ENCODE measurements at places on chromosomes 3 and 15.

DNA sequence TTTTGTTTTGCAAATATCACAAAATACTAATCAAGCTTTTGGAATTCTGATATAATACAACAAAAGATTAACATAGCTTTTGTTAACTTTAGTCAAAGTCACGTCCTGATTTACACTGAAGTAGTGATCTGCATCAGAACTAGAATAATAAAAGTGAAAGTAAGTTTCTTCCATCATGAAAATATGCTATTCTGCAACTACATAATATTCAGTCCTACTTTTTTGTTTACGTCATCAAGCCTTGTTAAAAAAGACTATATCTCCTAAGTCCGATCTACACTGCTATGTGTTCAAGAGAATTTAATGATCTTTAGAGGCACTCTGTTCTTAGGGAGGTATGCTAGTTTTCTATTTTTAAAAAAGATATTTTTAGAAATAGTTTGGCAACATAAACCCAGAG is 330.1 kb downstream of the ARPP21 start:
- no peak for DNase-seq

- peak; percentile 8 for DNase-seq
These were observed 55.8 kb downstream of the ST8SIA2 start for GRCh38 chr15:92449476-92449875.

DNA sequence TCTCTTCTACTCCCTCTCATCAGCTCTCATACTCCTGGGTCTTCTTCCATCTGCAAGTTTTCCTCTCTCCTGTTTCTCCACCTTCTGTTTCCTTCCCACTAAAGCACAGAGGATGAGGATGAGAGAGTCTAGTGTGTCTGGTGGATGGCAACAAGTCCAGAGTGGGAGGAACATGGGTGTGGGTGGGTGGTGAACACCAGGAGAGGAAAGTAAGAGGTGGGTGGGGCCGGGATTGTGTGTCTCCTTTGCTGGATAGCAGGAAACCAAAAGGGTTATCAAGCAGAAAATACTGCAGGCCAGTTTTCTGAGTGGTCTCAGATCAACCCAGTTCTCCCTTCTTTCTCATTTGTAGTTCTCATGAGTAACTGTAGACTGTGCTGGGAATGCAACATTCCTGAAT is 52.9 kb upstream of the EPHB1 start:
- no peak for DNase-seq

DNA sequence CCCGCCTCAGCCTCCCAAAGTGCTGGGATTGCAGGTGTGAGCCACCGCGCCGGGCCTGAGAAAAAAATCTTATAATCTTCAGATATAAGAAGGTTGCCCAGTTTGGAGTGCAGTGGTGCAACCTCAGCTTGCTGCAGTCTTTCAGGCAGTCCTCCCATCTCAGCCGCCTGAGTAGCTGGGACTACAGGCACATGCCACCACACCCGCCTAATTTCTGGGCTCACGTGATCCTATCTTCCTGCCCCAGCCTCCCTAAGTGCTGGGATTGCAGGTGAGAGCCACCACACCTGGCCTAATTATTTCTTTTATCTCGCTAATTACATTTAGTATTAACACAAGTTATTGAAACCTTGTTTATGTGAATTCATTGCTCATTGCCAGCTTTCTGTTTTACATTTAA is 13.5 kb downstream of the PAK2 start:
- no peak for DNase-seq

DNA sequence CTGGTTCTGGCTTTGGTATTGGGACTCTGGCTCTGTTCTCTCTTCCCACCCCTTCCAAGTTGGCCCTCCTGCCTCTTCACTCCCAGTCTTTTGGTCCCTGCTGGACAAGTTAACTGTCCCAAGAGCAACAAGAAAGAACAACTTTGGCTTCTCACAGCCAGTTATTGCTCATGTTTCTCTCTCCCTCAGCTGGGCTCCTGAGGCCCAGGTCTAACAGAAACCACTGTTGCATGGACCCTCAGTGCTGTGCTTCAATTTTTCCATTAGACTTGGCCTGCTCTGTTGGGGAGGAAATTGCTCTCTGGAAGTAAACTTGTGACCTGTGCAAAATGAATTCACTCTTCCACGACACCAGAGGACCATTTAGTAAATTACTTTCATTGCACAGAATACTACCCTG is 64.5 kb downstream of the CHST2 start:
- DNase-seq = no peak

Data from iris pigment epithelial cell (primary cell).